ENCODE measurements at places on chromosomes 6 and 20.
A peak's percentile ranks its signal among the peaks of the same experiment; 100 is the strongest.

DNA sequence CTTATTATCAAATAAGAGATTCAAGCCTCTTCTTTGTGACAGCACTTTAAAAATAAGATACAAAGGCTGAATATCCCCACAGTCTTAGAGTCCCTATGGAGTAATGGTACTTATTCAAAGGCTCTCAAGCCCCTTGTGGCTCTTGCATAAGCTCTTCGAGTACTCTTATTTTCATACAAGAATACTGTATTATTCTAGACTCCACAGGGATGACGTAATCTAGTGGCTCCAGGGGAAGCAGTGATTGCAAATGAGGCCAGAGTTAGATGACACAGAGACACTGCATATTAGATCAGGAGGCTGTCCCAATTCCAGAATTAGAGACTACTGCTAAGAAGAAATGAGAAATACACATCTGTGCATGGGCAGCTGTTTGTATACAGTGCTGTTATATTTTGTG lies 1195.9 kb upstream of the MAP3K7 start:
- no peak for DNase-seq

GRCh38 chr20:6590891-6591637 lies 176.4 kb upstream of the BMP2 start:
- no peak for DNase-seq

GRCh38 chr20:25494506-25495188 lies 87.2 kb downstream of the GINS1 start:
- DNase-seq = no peak

DNA sequence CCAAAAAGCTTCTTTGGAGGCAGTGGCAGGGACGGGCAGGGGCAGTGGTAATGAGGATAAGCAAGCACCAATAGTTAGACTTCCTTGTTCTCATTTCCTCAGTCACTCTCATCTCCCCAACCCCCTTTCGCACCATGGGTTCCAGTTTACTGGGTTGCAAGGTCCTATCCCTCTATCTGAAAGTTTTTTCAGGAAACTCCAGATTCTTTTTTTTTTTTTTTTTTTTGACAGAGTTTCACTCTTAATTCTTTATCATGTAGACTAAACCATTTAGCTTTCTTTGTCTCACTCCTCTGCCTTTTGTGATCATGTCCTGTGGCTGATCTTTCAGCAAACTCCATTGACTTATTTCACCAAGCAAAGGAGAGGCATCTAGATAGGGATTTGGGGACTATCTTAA lies 51.4 kb upstream of the GMDS start:
- DNase-seq = no peak

GRCh38 chr6:75337835-75338580 lies 53.4 kb upstream of the TMEM30A start:
- no peak for DNase-seq

GRCh38 chr6:169378620-169379381 lies 125.2 kb upstream of the THBS2 start:
- no peak for DNase-seq

GRCh38 chr20:362271-363254 lies 15.7 kb downstream of the NRSN2 start:
- DNase-seq = no peak

DNA sequence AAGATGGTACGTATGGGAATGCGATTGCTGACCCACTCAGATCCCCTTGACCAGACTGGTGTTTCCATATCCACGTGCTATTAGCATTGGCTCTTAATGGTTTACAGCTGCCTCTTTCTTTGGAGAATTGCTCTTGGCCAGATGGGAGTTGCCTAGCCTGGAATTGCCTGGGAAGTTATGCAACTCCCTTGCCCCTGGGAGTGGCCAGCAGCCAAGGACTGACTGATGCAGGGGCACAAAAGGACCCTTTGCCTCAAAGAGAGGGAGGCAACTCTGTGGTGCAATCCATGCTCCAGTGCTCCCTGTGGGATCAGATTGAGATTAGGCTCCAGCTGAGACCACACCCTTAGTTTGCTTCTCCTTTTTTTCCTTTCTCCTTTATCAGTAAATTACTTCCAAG lies 203.5 kb upstream of the JAG1 start:
- DNase-seq = no peak

GRCh38 chr6:57303931-57304681 lies 13.3 kb upstream of the PRIM2 start:
- no peak for DNase-seq

GRCh38 chr20:52047811-52048764 lies 143.5 kb downstream of the ZFP64 start:
- DNase-seq = peak; percentile 16

DNA sequence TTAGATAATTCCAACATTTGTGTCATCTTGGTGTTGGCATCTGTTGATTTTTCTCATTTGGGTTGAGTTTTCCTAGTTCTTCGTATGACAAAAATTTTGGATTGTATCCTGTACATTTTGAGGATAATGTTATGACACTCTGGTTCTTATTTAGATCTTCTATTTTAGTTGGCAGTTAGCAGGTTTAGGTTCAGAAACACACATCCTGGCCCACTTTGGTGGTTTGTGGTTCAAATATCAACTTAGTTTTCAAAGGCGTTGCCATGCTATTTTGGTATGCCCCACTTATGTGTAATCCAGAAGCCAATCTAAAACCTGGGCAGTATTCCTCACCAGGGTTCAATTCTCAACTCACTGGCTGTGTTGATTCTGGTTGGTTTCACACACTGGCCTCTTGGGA lies 68.2 kb downstream of the NOX3 start:
- DNase-seq = no peak

GRCh38 chr20:47635256-47635655 lies 133.6 kb downstream of the NCOA3 start:
- no peak for DNase-seq

DNA sequence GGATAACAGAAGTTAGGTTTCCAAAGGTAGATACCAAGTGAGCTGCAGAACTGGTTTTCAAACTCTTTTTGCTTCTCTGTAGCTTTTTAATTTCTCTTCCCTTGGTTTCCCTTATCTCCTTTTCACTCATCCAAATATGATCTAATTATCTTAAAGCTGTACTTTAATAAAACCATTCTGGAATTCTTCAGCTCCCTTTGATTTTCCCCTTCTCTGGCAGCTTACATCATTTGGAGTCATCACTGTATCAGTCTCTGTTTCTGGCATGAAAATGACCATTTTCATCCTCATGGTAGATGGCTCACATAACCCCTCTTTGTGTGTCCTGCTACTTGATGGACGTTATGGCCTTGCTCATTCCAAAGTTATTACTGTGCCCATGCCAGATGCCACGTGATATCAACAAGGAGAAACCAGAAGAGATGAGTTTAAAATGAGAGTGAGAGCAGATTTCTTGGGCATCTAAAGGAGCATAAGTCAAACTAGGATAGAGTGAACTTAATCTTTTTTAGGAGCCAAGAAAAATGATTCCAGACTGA lies 620.2 kb downstream of the QKI start:
- no peak for DNase-seq

GRCh38 chr6:24408719-24409410 lies 6.1 kb downstream of the MRS2 start:
- DNase-seq = no peak

- DNase-seq = no peak
Observed at GRCh38 chr20:46283426-46284039, 24.8 kb downstream of the CDH22 start.

GRCh38 chr6:111215131-111215530 lies 127.8 kb downstream of the SLC16A10 start:
- DNase-seq = no peak

DNA sequence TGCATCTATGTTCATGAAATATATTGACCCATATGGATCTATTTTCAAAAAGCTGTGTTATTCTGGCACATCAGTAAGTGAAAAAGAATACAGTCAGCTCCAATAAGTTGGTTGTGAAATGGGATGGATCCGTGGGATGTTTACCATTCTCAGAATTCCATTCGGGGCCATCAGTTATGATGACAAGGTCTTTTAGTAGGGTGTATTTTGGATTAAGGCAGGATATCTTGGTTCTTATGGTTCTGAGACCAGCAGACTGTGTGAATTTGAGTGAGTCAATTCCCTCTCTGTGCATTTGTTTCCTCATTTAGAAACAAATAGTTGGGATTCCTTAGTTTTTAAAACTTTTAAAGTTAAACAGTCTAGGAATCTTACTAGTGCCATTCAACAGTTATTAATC lies 287.4 kb downstream of the CD109 start:
- DNase-seq = no peak

DNA sequence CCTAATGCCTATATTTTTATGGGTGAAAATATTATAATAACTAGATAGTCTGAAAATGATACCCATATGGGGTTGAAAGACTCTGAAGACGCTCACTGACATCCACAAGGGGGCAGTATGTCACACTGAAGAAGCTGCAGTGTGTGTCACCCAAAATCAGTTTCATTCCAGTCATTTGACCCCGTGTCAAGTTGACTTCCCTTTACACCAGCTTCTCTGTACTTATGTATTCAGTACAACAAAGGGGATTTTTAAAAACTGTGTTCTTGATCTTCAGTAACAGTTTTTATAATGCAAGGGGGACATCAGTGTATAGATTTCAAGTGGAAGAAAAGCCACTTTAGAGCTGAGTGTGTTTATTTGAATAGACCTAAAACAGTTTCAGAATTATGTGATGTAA lies 19.3 kb downstream of the FAXC start:
- DNase-seq = peak; percentile 60

DNA sequence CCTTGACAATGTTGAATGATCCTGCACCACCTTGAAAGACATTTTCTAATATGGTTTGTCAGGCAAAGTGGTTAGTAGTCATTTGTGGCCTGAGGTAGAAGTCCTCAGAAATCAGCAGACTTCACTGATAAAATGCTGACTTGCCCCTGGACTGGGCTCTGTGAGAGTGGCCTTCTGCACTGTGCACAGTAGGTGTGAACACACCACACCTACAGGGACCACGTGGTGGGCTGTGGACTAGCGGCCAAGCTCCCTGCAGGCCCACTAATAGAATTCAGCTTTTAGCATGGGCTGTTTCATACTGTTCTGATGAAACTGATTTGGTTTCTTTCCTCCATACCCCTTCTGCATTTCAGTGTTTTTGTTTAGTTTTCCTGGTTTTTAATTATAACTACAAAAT lies 7.3 kb downstream of the BPHL start:
- DNase-seq = no peak

DNA sequence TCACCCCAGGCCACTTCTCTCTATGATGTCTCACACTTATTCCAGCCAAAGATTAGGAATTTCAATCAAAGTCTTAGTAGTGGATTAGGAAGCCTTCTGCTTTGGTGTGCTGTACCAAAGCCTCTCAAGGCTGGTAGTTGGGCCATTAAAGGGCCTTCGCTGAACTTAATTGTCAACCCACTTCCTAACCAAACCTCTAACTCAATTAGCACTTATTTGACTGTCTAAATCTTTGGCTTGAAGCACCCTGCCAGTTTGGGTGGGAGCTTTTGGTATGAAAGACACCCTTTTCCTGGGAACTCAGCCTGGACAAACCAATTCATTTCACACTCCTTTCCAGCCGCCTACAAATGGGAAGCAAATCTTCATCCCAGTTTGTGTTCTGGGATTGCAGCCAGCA lies 81.5 kb downstream of the BMP2 start:
- DNase-seq = no peak

Data from CD4-positive, alpha-beta T cell treated with Interleukin-15 for 4 hours (primary cell).